BJ (cell line): ENCODE measurements at places on chromosomes 3 and 15. TPM values are rescaled to one million over a fixed set of nuclear protein-coding genes. Genes with fewer than 3 reads are reported as not detected.

DNA sequence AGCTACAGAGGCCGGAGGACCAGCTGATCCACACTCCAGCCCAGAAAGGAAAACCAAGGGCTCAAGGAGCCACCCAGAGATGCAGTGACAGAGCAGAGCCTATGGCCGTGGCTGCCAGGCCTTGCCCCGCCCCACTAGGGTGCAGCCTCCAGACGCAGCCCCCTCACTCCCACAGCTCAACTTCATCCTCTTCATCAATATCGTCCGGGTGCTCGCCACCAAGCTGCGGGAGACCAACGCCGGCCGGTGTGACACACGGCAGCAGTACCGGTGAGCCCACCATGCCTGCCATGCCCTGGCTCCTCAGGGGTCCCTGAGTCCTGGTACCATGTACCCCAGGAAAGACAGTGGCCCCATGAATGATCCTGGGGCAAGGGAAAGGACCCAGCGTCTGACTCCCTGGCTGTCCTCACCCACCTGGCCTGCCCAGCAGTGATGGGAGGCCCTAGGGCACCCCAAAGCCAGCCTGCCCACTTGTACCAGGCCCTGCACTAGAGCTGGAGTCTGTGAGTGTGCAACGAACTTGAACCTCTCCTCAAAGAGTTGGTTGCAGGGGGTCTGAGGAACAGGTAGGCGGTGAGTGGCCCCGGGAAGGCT, 24.2 kb downstream of the PTH1R start:
- DNase-seq, result no peak

The ASB14 gene
- polyA plus RNA-seq, result not detected in 2 replicates

The ZBTB20 gene
- polyA plus RNA-seq, result 4.7 and 6.0 TPM in 2 replicates

The UROC1 gene
- polyA plus RNA-seq, result not detected in 2 replicates

- DNase-seq, result peak; percentile 18
Measured at GRCh38 chr15:81072551-81072950, 61.5 kb upstream of the CFAP161 start.
